Left ventricle myocardium inferior (tissue), 1 donor: ENCODE measurements at places on chromosomes 6 and 20.

DNA sequence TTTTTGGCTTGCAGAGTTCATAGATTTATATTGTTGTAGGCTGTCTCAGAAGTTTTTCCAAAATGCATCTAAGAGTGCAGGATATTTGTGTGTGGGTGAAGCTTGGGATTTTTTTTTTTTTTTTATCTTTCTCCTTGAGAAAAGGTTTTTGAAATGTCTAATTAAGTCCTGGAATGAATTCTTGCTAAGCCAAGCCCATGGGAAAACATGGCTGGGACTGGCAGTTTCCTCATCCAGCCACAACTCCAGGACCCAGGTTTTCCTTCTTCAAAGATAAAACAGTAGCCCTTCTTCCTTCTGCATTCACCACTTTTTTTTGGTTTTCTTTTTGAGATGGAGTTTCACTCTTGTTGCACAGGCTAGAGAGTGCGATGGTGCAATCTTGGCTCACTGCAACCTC, 242.5 kb upstream of the JAG1 start:
- DNase-seq = no peak

DNA sequence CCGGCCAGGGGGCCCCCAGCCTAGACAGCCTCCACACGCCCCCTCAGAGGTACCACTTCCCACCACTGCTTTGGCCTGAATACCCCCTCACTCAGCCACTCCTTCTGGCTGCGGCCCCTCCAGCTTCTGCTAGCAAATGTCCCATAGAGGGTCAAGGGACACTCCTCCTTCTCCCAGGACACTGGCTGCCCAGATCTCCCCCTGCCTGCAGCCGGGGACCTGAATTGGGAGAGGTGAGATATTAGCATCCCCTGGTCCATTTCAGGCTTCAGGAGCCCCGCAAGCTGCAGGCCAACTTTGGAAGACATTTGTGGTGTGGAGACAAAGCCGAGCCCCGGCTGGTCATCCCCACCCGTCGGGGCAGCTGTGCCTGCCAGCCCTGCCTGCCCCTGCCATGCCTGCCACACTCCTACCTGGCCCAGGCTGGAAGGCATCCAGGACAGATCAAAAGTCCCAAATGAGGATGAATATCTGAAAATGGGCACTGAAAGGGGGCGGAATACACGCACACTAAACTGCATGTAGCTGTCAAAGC, 32.5 kb upstream of the FOXC1 start:
- no peak for DNase-seq

- DNase-seq = peak; percentile 20
Observed at GRCh38 chr20:42442716-42443115, 747.0 kb downstream of the PTPRT start.

- no peak for DNase-seq
Observed at GRCh38 chr6:6006428-6007365, at the start of gene NRN1. Gene NRN1 (minus strand): TSS chr6:6006925. CDS start chr6:6006749, 176 bp downstream.

DNA sequence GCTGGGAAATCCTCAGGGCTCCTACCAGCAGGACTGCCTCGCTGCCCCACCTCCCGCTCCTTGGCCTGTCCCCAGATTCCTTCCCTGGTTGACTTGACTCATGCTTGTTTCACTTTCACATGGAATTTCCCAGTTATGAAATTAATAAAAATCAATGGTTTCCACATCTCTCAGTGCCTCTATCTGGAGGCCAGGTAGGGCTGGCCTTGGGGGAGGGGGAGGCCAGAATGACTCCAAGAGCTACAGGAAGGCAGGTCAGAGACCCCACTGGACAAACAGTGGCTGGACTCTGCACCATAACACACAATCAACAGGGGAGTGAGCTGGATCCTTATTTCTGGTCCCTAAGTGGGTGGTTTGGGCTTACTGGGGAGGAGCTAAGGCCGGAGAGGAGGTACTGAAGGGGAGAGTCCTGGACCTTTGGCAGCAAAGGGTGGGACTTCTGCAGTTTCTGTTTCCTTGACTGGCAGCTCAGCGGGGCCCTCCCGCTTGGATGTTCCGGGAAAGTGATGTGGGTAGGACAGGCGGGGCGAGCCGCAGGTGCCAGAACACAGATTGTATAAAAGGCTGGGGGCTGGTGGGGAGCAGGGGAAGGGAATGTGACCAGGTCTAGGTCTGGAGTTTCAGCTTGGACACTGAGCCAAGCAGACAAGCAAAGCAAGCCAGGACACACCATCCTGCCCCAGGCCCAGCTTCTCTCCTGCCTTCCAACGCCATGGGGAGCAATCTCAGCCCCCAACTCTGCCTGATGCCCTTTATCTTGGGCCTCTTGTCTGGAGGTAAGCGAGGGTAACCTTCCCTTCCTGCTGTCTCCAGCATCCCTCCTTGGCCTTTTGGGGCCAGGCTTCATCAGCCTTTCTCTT, at the start of gene CFB:
Gene CFB, plus strand, starts transcription at position 589 of the 863 bp plus-strand sequence. Its CDS starts 127 bp downstream, at position 716.
- DNase-seq = peak; percentile 65

GRCh38 chr6:169971081-169971861, 219.8 kb downstream of the ERMARD start:
- peak; percentile 7 for DNase-seq

DNA sequence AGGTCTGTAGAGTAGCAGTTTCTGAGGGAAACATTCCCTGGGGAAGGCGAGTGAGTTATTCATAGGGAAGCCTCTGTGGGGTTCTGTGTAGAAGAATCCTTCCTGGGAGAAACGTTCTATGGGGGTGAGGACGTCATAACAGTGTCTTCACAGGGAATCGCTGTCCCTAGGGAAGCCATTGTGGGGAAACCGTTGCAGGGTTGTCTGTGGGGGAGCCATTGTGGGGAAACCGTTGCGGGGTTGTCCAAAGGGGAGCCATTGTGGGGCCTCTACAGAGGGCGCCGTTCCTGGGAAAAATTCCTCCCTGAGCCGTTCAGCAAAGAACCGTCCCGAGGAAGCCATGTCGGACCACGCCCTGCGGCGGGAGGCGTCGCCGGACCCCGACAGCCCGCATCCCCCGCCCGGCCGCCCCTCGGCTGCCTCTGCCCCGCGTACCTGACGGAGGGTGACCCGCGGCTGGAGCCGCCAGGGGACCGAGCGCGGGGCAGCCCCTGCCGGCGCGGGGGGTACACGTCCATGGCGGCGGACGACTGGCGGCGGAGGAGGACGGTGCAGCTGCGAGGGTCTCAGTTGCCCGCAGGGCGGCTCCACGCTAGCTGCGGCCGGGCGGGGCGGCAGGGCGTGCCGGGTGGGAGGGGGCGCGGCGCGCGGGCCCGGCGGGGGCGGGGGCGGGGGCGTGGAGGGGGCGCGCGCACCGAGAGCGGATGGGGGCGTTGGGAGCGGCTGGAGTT, at the start of gene DNAAF9:
Gene DNAAF9, minus strand, starts transcription at position 630 of the 731 bp plus-strand sequence. Its CDS starts 112 bp downstream, at position 518.
- DNase-seq = no peak

- no peak for DNase-seq
Observed at GRCh38 chr6:3297006-3297405, 38.3 kb downstream of the PSMG4 start.

DNA sequence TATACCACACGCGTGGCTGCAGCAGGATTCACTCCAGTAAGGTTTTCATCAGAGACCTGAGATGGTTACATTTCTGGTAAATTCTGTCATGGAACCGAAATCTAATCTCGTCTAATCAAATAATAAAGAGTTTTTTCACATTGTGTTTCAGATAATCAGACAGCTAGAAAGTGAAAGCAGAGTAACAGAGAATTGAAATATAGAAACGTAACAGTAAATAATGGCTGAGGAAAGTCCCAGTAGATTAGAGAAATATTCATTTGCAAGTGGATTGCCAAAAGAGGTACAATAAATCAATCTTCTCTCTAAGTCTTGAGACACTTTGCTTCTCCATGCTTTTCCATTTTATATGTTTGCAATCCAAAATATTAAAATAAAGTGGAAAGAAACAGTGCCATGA, 42.4 kb downstream of the PKHD1 start:
- DNase-seq = no peak

GRCh38 chr6:88655586-88655985, 307.8 kb downstream of the RNGTT start:
- no peak for DNase-seq

DNA sequence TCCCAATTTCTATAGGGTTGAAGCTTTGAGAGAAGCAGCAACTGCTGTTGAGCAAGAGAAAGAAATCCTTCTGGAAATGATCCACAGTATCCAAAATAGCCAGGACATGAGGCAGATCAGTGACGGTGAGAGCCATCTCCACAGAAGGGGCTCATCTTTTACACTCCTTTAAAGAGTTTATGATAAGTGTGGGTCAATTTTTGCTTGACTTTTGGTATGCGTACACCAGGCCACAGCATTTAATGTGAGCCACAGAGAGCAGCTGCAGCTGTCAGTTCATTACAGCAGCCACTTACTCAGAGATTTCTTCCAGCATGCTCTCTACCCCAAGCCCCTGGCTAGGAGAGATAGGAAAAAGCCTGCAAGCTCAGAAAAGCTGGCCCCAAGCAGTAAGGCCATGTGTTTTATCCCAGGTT, 9.9 kb downstream of the BAG2 start:
- DNase-seq = no peak

- DNase-seq = no peak
Observed at GRCh38 chr6:3353213-3353903, 94.6 kb downstream of the PSMG4 start.

- DNase-seq = no peak
Observed at GRCh38 chr6:89122625-89123024, 4.8 kb upstream of the SRSF12 start.
